SJCRH30 (cell line): ENCODE measurements at places on chromosomes 6 and 20.
A peak's percentile ranks its signal among the peaks of the same experiment; 100 is the strongest.

- DNase-seq, result no peak
These were observed 34.4 kb downstream of the TNFAIP3 start for GRCh38 chr6:137901454-137901853.

DNA sequence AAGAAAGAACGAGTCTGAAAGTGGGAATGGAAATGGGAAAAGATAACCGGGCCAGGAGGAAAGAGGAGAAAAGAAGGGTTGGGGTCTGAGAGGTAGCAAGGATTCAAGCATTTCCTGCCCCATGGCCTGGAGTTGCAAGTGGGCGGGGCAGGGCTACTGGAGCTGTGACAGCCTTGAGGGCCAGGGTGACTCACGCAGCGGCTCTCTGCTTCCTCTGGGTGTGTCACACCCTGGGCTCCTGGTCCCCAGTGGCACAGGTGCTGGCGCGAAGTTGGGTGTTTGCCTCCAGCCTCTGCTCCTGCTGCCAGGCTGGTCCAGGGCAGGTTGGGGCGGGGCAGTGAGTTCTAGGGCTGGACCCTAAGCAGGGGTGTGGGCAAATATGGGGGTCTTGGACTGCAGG, 3.3 kb upstream of the ULBP3 start:
- peak; percentile 67 for DNase-seq

- no peak for DNase-seq
These were observed 27.6 kb upstream of the FRMD1 start for GRCh38 chr6:168106633-168107005.

GRCh38 chr20:17971300-17972013, 2.6 kb downstream of the MGME1 start:
- DNase-seq, result peak; percentile 38

- no peak for DNase-seq
These were observed 27.8 kb upstream of the SYNDIG1 start for GRCh38 chr20:24441661-24442060.

GRCh38 chr20:52103335-52103912, 88.2 kb downstream of the ZFP64 start:
- DNase-seq, result no peak
